Glutamatergic neuron (in vitro differentiated cells): ENCODE measurements at places on chromosomes 3 and 15. TPM values are rescaled to one million over a fixed set of nuclear protein-coding genes. Genes with fewer than 3 reads are reported as not detected.

The CLEC3B gene
- total RNA-seq, result not detected

The GABRR3 gene
- not detected for total RNA-seq

The USP8 gene
- 49.3 TPM for total RNA-seq

The SATB1 gene
- total RNA-seq, result 80.5 TPM

The GOLGA8G gene
- total RNA-seq, result not detected

The TCTA gene
- total RNA-seq, result 27.7 TPM

The GPR149 gene
- 0.25 TPM for total RNA-seq

The PODXL2 gene
- 139 TPM for total RNA-seq
